ENCODE measurements at places on chromosomes 2 and 18.
A peak's percentile ranks its signal among the peaks of the same experiment; 100 is the strongest.

- peak; percentile 15 for DNase-seq
Observed at GRCh38 chr2:12718015-12718671, 1.4 kb downstream of the TRIB2 start.

GRCh38 chr2:146077156-146077555 lies 1557.2 kb upstream of the ZEB2 start:
- DNase-seq: no peak

DNA sequence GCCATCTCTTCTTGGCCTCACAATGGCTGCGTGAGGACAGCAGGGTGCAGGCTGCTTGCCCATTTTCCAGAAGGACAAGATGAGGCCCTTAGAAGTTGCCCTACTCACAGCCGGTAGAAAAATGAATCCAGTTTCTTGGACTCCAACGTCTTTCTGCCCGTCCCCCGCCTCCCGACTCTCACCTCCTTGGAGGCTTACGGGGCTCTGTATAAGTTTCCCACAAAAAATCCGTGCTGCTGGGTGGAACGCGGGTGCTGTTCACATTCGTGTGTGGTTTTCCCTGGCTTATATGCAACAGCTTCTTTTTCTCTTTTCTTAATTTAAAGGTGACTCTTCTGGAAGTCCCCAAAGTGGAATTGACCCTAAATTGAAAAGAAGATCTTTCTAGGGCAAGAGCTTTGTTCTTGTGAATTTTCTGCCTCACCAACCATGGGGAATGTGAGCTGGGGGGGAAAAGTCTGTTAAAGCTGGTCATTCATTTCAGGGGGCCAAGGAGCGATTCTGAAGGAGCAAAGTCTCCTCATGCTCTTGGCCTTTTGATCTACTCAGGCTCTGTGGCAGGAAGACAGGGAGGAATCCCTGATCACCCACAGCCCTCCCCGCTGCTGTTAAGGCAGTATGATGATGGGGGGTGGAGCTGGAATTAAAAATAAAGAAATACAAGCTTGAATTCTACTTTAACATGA lies 51.3 kb downstream of the DDX1 start:
- DNase-seq: no peak

DNA sequence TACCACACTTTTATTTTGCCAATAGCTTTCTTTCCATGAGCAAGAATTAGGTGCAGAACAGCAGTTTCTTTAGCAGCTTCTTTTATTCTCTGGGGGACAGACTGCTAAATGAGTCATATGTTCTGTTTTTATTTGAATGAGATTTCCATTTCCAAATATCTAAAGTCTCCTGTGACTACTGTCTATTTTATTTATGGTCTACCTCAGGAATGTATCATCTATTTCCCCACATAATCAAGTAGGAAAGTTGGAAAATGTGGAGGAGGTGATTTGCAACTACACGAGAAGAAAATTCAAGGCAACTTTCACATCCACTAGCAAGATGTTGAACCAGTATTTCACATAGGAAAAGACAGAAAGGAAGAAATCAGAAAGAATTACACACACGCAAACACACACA lies 139.9 kb upstream of the MEX3C start:
- no peak for DNase-seq

DNA sequence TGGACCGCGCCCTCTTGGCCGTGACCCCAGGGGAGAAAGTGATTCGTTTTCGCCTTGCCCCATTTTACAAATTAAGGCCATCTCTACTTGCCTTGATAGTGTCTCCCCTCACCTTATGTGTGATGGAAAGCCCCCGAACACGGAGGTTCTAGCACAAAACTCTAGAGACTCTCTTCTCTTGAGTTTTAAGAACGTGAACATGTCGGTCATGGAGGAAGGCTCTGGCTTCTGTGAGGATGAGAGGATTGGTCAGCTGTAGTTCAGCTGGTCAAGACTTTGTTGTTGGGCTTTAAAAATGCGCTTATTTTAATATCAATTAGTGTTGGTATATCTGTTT lies 828 bp downstream of the DYNC1I2 start:
- no peak for DNase-seq

DNA sequence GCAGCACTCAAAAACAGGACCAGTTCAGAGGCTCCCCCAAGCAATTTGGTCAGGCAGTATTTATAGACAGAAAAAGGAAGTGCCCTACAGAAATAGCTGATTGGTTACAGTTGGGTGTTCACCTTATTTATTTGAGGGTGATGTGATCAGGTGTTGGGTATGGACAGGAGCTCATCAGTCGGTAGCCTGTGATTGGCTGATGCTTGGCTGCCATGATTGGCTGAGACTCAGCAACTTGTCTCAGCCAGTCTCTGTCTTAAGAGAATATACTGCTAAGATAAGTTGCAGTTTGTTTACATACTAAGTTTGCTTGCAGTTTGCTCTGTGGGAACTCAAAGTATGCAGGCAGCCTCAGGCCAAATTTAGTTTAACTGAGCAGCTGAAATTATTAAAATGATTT lies 9.4 kb downstream of the ABCG8 start:
- DNase-seq: no peak

GRCh38 chr2:23385748-23386338 lies 864 bp downstream of the KLHL29 start:
- DNase-seq: no peak

- no peak for DNase-seq
Observed at GRCh38 chr2:197940382-197940781, 136.0 kb downstream of the PLCL1 start.

DNA sequence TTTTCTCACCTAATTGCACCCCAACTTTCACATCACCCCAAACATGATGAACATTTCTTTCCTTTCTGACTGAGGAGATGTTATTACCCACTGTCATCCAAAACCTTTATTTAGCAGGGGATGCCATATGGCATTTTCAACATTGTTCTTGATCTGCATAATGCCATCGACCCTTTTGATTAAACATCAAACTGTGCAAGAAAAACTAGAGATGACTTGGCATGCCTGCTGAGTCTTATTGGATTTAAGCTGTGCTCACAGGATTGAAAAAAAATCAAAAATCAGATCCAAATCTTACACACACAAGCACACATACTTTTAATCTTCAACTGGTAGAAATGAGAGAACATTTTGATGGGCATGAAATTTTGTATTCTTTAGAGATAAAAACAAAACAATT lies 536.0 kb downstream of the TMX3 start:
- DNase-seq: no peak

- no peak for DNase-seq
Observed at GRCh38 chr2:187918996-187919821, 365.0 kb upstream of the TFPI start.

DNA sequence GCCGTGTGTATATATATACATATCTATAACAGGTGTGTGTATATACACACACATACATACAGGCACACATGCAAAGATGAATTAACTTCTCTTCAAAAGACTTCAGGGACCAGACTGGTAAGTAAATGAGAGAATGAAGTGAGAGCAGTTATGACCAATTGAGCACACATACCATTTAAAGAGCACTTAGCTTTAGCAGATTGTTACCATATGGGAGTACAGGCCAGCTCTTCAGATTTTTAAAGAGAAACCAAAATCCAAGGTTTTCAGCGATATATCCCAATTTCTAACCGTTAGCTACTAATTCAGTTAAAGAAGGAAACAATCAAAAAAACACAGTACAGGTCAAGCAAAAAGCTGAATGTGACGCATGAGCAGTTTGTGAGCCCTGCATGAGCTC lies 23.7 kb downstream of the INPP1 start:
- DNase-seq: no peak

DNA sequence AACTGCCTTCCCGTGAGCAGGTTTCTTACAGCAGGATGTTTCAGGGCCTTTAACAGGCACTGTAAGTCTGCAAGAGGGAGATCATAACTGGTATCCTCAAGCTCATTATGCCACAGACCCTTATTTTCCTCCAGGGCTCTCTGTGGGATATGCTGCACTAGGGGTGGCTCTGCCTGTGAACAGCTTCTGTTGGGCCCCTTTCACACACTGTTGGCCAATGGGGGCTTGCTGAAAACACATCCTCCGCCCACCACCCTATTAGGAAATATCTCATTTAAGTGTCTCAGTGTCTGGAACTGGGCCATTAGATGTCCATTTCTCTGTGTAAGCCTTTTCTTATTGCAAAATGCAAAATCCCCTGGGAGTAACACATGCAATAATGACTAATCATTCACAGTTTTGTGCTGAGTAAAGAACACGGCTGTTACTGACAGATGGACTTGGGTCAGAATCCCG lies 414.3 kb upstream of the HS6ST1 start:
- peak; percentile 99 for DNase-seq

DNA sequence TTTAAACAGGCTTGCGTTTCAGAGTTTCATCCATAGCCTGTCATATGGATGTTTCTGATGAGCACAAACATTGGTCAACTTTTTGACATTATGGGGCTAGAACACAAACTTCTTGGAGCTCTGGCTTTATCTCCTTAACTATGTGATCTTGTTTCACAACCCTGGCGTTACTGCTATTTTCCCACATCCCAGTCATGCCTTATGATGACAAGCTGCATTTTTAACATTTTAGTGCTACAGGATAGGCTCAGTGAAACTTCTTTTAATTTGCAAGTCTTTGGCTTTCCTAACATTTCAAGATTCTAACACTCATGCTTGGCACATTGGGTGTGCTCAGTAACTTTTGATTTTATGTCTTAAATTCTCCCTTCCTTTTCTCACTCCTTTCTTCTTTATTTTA lies 21.0 kb upstream of the PDE1A start:
- DNase-seq: no peak

GRCh38 chr2:159381574-159381973 lies 95.1 kb upstream of the WDSUB1 start:
- peak; percentile 19 for DNase-seq

DNA sequence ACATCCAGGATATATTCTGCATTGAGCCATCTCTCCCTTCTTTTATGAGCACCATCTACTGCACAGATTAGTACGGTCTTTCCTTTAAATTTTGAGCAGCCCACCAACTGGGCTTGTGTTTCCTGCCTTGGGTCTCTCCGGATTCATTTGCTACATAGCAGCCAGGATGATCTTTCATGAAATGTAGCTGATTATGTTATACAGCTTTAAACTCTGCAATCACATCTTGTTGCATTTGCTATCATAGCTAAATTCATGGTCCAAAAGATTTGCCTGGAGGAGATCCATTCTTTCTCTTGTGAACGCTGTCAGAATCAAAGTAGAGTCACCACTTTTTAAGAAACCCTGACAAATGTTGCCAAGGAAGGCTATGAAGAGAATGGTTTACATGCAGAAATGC lies 215.1 kb upstream of the LRRTM4 start:
- DNase-seq: no peak

DNA sequence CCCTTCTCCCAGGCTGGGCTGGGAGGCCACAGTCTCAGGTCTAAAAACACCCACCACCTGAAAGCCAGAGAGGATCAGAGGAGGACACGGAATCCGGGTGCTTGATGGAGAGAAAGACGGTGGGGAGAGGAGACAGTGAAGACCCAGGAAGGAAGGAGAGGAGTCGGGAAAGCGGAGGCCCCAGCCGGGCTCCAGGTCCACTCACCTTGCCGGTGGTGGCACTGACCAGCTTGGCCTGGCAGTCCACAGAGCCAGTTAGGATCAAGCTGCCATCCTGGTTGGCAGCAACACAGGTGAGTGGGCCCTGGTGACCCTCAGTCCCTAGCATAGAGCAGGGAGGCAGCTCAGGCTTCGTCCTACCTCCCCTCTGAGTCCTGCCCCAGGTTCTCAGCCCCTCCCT lies 4.3 kb downstream of the AAMP start:
- no peak for DNase-seq

GRCh38 chr2:99984799-99985515 lies 157.4 kb downstream of the AFF3 start:
- DNase-seq: no peak

GRCh38 chr2:112740527-112740926 lies 19.7 kb downstream of the NT5DC4 start:
- no peak for DNase-seq

GRCh38 chr18:55811925-55812324 lies 223.9 kb upstream of the TCF4 start:
- no peak for DNase-seq

DNA sequence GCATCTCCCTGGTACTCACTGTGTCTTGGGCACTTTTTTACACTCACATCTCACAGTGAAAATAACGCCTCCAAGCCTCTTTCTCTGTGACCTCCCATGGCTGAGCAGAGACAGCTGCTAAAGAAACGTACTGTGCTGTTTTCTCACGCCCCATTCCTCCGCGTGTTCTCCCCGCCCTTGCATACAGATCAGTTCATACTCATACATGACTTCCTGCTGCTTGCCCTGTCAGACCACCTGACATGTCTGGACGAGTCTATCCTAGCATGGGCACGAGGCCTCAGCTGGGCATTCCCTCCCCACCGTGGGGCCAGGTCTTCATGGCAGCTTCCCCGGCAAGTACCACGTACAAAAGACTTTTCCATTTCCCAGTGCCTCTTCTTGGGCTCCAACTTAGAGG lies 21.2 kb upstream of the IL1A start:
- DNase-seq: no peak

DNA sequence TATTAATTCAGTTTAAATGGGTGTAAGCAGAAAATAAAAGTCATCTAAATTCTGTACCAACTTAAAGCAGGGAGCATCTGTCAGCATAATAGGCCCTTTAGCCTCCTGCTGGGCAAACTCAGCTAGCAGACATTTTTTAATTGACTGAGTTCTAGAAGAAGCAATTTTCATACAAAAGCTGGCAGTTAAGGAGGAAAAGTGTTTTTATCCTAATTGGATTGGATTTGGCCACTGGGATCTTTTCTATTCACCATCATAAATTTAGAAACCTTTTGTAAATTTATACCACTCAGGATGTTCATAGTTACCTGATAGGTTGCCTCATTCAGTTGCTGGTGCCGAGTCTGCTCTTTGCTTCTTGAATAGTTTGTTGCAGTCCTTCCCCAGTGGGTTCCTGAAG lies 262.7 kb upstream of the FSIP2 start:
- no peak for DNase-seq
